ENCODE measurements at places on chromosomes 16 and 17.

DNA sequence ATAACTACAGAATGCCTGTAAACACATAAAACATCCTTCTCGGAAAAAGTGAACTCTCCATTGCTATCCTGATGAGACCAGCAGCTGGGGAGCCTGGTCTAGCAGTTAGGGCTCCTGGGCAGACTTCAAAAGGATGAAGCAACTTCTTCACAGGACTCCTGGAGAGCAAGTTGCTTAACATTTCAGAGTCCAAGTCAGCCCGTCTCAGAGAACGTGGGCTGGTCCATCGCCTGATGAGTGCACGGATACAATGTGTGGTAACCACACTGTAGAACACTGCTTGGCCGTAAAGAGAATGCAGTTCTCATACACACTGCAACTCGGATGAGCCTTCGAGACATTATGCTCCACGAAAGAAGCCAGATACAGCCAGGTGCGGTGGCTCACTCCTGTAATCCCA, 52.7 kb downstream of the TMEM235 start:
- DNase-seq, result no peak

GRCh38 chr16:29820271-29820701, at the start of gene MVP:
Gene MVP, plus strand, starts transcription at chr16:29820462. Its CDS starts 10,088 bp downstream, at chr16:29830550.
- no peak for DNase-seq

- no peak for DNase-seq
These were observed 49.3 kb downstream of the RMI2 start for GRCh38 chr16:11394593-11394960.

GRCh38 chr16:29791845-29792807, 1.6 kb downstream of the KIF22 start:
- DNase-seq, result no peak

DNA sequence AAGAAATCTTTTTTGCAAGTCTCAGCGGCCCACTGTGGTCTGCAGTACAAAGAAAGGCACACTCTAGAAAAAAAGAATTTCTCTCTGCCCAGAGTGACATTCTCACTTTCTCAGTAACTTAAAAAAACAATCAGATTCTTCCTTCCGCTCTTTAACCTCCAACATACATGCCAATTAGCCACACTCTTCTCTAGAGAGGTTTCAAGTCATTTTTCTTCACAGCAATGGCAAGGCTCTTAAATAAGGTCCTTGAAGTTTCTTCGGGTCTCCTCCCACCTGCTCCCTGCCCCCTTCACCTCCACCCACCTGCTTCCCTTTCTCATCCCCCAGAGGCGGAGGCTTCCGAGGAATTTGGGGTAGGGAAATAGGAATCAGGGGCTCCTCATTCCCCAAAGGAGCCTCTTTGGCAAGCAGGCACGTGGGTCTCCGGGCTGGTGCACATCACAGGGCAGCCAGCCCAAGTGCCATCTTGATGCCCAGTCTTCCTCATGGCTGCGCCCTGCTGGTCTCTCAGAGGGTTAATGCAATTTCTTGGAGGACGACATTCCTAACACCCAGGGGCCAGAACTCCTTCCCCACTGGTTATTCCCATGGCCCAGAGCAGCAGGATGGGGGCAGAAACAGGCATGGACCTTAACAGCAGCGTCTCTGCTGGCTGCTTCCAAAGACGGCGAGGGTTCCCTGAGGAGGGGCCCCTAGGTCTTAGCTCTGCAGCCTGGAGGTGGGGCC, 855 bp upstream of the MEOX1 start:
- no peak for DNase-seq

DNA sequence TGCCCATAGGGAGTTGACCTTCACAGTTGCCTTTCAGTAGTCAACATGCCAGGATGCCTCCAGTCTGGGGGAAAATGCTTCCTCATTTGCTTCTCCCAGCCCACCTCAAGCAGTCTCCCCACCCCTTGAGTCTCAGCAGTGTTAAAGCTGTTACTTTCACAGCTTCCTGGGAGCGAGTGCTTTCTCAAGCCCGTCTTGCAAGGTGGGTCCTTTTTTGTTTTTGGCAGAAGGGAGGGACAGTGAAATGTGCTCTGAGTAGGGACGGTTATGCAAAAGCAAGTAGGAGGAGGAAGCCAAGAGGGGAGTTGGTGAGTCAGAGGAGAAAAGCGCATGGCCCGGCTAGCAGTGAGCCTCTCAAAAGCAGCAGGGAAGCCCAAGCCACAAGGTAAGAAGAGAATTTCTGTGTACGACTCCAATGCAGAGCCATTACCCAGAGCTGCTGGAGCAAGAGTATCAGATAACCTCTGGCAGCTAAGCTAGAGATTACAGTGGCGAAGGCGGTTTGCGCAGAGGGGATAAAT, at the start of gene CHST4:
CHST4 (plus strand) TSS at position 316 of the 521 bp plus-strand sequence. CDS start 10,252 bp downstream, outside the sequence.
- no peak for DNase-seq

GRCh38 chr17:78323826-78324390, 36.0 kb downstream of the SOCS3 start:
- DNase-seq, result no peak

All from progenitor cell of endocrine pancreas (in vitro differentiated cells).